ENCODE measurements at places on chromosomes 1 and 21. TPM values are rescaled to one million over a fixed set of nuclear protein-coding genes. Genes with fewer than 3 reads are reported as not detected.

The TDRD10 gene
- 2.3 TPM for total RNA-seq

The KRTAP11-1 gene
- 0.23 TPM for total RNA-seq

The GMEB1 gene
- 11.7 TPM for total RNA-seq

The MEX3A gene
- 1.4 TPM for total RNA-seq

The CFHR4 gene
- not detected for total RNA-seq

The ACTN2 gene
- total RNA-seq: 5.0 TPM

GRCh38 chr1:79726911-79727310, 720.4 kb upstream of the ADGRL4 start:
- DNase-seq: no peak

DNA sequence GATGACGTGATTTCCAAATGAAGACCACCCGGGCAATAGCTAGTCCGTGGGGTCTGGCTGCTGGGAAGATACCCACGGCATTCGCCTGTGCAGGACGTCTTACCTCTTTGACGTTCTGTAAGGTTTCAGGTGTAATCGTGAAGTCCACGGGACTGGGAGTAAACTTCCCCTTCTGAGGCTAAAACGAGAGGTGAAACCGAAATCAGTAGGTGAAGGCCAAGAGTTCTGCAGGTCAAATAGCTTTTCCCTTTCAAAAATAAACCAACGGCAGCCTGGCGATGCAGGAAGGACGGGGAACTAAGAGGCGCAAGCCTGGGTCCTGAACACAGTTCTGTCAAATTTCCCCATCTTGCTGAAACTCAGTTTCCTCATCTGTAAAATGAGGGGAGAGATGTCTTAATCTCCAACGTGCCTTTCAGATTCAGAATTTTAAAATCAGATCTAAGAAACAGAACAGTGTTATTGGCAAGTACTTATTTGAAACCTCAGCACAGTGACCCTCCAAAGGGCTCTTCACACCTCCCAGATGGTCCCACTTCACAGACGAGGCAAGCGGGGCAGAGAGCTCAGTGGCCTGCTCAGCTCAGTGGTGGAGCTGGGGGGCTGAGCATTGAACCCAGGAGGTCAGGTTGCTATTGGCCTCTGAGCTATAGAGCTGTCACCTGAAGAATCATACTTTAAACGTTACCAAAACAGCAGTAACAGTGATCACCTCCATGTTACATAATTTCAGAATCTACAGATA, 34.7 kb downstream of the VPS26C start:
- DNase-seq: no peak

DNA sequence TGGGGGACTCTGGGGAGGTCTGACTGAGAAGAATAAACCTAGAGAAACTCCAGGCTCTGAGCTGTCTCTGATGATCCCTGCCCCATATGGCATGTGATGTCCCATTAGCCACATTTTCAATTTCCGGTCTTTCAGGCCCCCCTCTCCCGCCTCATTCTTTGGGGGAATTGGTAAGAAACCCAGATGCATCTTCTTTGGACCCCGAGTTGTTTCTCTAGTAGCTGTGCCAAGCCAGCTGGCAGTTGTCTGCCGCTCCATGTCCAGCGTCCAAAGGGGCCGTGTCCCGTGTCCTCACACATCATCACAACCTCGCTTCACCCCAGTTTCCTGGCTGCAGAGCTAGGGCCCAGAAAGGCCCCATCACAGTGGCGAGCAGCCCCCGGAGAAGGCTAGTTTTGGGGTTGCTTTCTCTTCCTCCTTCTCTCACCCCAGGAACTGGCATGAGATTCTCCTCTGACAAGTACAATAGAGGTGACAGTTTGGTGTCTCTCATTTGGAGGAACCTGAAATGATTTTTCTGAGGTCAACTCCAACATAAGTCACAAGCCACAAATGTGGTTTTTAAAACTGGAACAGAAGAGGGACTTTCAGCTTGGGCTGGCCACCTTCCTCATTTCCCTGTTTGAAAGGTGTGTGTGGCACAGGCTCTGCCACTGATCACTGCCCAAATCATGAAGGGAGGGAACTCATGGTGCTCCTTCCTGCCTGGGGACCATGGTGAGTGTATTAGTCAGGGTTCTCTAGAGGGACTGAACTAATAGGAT, 6.4 kb upstream of the GPR157 start:
- DNase-seq: no peak

DNA sequence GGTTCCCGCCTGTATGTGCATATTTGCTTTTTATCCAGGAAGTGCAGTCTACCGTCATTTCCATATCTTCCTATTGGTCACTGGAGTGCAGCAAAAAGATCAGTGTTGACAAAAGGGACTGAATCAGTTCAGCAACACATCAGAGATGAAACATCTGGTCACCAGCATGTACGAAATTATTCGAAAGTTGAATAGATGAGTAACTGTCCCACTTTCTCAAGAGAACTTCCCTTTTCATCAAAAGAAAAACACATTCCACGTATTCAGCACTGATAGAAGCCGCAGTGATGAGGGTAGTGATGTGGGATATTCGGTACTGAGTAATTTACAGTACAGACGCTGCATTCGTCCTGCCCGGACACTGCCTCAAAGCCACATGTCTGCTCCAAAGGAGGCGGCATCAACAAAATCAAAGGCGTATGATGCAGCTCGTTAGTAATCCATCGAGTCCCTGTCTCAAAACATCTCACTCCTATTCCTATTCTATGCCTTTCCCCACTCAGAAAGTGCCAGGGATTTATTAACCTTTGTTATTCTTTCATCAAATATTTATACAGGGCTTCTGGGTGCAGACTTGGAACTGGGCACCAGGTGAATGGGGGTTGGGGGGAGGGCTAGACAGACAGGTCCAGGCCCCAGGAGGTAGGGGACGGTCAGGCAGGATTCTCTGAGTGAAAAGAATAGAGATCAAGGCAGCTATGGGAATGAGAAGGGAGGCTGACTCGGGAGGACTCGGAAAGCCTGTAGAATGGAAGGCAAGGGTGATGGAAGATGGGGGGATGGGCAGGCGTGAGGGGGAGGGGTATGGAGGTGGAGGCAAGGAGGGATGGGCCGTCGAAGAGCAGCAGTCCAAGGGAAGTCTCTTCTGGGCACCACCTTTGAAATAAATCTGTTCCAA, 79.5 kb upstream of the SLC45A1 start:
- no peak for DNase-seq

DNA sequence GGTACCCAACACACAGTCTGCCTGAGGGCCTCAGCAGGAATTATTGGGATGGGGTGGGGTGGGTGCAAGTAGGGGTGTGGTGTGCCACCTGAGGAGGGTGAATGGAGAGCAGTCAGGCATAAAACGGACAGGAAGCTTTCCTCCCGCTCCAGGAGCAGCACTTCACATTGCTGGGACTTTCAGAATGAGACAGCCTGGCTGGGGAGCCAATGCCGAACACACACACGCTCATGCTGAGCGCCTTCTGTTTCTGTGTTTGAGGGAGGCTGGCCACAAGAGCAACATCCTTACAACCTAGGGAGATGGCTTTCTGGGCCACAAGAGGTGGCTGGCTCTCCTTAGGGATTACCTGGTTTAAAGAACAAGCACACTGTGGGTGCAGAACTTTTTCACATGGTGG, 98.0 kb downstream of the LAMC2 start:
- no peak for DNase-seq

DNA sequence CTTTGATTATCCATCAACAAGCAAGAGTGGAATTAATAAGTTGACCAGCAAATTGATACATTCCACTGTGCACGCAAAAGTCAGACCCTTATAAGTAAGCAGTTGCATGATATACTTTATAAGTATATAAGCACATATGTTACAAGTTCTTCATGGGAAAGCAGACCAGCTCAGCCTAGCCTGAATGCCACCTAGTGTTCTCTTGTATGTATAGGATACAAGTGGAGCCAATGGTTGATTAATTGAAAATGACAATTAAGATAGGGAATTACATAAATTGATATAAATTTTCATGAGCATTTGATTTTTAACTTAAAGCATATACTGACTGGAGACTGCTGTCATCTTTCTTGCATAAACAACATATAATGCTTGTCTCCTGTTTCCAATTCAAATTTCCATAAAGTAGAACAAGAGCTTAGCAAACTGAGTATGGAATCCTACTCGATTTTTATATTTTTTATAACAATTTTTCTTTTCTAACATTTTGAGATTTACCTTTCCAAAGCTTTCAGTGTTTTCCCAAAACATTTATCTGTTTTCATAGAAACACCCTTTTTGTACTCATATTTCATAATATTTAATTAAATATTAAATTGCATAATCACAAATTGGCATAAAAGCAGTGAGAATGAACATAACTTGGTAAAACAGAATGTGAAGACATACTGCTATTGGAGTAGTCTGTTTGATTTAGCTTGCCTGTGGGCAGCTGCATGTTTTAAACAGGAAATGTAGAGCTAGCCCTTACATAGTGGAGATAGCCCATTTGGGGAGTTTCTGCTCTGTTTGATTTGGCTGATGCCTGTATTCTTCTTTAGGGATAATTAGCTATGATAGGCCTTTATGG, 62.8 kb downstream of the MAGI3 start:
- no peak for DNase-seq

DNA sequence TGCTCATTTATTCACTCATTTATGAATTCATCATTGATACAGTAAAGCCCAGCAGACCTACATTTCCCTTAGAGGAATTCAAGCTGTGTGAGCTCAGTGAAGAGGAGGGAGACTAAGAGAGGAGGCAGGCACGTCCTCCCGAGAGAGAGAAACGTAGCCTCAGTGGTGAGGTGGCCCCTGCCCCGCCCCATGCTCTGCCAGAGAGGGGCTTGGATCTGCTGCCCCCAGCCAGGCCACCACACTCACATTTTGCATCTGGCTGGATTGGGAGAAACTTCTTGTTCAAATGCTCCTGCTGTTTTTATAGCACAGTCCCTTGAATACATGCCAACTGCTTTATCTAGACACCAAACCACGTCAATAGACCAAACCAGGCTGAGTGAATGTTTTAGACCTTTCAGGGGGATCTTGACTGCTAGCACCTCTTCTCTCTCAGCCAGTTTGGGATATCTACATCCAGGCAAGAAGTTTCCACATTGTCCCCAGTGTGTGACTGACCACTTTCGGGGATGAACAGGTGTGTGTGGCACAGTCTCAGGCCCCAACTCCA, 67.7 kb upstream of the AJAP1 start:
- DNase-seq: no peak

- DNase-seq: no peak
Observed at GRCh38 chr1:201949491-201949890, 3.1 kb upstream of the LMOD1 start.

DNA sequence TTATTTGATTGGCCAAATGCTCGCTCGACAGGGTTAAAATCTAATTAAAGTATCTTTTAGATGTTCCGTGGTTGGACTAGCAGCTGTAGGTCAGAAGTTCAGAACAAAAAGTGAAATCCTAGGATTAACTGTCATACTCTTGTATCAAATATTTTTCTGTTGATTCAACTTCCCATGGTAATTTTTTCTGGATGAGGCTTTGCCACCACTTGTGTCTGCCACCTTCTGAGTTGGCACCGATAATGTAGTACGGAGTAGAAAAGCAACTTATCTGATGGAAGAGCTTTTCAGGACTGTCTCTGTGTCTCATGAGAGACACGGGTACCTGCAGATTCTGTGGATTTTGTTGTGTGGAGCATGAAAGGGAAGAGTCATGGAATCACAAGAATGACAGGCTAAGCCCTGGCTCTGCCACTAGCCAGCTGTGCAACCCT, 44.6 kb upstream of the CNN3 start:
- no peak for DNase-seq

DNA sequence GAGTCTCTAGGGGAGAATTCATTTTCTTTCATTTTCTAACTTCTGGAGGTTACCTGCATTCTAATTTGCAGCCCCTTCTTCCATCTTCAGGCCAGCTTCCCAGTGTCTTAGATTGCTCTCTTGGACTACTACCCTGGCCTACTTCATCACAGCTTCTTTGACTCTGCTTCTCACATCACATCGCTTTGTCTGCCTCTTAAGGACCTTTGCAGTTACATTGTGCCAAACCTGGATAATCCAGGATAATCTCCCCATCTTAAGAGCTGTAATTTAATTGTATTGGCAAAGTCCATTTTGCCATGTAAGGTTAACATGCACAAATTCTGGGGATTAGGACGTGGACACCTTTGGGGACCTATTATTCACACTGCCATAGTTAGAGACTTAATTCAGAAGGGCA, 18.4 kb downstream of the RNF2 start:
- no peak for DNase-seq

- DNase-seq: no peak
Observed at GRCh38 chr1:82153272-82153629, 352.5 kb downstream of the ADGRL2 start.
